ENCODE measurements at places on chromosomes 6 and 20. TPM values are rescaled to one million over a fixed set of nuclear protein-coding genes. Genes with fewer than 3 reads are reported as not detected.

DNA sequence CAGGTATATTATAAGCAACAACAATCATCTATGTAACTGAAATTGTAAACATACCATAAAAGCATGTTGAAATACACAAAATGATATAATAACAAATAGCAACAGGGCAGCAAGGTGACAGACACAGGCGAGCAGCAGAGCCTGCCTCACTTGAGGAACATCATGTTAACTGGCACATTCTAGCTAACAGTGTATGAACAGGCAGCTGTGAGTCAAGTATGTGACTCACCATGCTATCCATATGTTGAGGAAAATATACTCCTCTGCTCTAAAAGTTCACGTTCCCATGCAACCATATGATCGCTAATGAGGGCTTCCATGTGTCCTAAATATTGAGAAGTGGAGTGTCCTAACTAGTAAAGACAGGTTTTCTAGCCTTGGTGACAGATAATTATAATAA, 18.4 kb downstream of the SERAC1 start:
- no peak for DNase-seq

GRCh38 chr6:100768816-100769351, 112.2 kb downstream of the ASCC3 start:
- DNase-seq = no peak

Gene GSTA2
- total RNA-seq = 3.4 TPM

Gene MICB
- total RNA-seq = 0.24 TPM

Gene SPATA25
- 3.6 TPM for total RNA-seq
